Stimulated activated CD4-positive, alpha-beta T cell treated with anti-CD3 and anti-CD28 coated beads, TNF-alpha, amount 100 ng/mL, for 4 hours (primary cell): ENCODE measurements at places on chromosomes 1 and 21.

GRCh38 chr1:30462166-30462565 is 261.2 kb downstream of the MATN1 start:
- no peak for DNase-seq

DNA sequence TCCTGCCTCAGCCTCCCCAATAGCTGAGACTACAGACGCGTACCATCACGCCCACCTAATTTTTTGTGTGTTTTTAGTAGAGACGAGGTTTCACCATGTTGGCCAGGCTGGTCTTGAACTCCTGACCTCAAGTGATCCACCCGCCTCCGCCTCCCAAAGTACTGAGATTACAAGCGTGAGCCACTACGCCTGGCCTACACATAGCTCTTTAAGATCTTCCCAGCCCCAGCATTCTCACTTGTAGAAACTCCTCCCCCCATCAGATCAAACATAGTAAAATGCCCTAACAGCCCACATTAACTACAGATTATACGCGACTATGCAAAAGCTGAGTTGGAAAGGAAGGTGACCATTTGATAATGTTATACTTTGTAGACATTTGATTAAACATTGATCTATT is 634.8 kb downstream of the MATN1 start:
- DNase-seq = no peak

DNA sequence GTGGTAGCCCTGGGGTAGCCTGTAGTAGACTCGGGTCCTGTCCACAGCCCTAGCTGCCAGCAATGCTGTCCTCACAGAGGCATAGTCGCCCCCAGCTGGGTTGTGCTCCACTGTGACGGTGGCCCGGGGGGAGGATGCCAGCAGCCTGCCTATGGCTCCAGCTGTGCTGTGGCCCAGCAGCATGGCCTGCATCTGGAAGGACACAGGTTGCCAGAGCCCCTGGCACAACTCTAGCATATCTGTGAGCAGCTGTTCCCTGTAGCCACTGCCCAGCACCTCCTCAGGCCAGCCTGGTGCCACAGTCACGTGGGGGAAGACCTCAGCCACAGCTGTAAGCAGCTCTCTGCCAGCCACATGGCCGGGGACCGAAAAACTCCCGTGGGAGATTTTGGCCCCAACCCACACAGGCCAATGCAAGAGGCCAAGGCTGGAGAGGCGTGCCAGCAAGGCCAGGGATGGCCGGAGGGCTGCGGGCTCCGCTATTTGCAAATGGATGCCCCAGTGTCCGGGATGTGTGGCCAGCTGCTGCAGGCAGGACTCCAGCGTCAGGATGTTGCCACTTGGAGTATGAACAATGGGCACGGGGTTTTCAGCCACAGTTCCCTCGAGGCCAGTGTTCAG is 13.9 kb downstream of the FAM151A start:
- DNase-seq = no peak

DNA sequence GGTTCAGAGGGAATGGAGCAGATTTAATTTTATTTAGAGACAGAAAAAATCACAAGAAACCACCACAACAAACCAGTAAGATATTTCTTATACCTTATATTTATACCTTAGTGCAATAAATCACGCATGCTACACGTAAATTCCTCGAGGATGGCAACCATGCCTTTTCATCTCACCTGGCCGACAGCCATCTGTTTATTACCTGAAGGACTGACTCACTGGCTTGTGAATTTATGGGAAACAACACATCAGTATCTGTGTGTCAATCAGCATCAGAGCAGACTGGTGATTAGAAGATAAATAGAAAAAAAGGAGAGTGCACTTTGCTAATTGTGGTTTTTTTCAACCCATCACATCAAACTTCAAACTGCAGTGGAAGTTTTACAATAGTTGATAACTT is 58.4 kb downstream of the S1PR1 start:
- DNase-seq = no peak

GRCh38 chr1:59409549-59409948 is 112.7 kb downstream of the FGGY start:
- DNase-seq = no peak

DNA sequence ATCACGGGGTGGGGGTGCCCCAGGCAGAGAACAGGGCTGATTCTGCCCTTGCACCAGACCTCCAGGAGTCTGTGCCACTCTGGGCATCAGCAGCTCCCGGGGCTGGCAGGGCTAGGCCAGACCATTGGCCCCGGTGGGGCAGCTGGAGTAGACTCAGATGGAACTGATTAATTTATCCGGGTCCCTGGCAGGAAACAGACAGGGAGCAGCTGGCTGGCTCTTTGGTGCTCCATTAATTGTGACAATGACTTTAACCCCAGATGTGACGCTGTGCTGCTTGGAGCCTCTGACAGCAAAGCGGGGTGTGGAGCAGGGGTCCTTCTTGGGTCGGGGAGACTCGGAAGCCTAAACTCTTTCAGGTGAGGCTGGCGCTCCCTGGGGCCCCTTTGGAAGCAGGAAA is 9.5 kb downstream of the EPHA8 start:
- DNase-seq = no peak

- no peak for DNase-seq
These were observed 64.5 kb upstream of the LAMC2 start for GRCh38 chr1:183121609-183122008.

DNA sequence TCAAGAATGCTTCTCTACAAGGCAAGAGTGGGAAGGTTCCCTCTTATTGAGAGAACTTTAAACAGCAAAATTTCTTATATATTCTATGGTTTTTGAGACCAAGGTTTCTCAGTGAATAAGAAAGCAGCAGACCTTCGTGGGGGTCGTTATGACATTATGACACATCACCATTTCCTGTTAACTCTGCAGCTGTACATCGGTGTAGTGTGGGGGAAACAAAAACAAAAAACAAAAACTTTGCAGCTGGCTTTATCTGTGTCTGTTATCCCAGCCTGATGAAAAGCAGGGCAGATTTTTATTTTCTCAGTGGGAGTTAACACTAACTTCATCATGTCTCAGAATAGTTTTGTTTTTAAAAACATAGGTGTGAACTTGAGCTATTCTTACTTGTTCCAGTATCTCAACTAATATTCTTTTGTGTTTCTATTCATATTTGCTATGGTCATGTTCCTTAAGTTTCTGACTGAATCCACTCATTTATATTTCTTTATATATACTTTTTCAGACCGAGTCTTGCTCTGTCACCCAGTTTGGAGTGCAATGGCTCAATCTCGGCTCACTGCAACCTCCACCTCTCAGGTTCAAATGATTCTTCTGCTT is 2.1 kb downstream of the SDE2 start:
- no peak for DNase-seq
